ENCODE measurements at places on chromosomes 16 and 17.

DNA sequence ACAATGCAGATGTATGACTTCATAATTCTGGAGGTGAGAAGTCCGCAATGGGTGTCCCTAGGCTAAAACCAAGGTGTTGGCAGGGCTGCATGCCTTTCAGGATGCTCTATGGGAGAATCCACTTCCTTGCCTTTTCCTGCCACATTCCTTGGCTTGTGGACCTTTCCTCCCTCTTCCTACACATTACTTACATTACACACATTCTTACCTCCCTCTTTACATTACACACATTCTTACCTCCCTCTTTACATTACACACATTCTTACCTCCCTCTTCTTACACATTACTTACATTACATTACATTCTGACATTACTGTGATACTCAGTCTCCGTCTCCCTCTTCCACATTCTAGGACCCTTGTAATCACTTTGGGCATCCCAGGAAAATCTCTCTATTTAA is 14.2 kb upstream of the CDH5 start:
- no peak for DNase-seq

DNA sequence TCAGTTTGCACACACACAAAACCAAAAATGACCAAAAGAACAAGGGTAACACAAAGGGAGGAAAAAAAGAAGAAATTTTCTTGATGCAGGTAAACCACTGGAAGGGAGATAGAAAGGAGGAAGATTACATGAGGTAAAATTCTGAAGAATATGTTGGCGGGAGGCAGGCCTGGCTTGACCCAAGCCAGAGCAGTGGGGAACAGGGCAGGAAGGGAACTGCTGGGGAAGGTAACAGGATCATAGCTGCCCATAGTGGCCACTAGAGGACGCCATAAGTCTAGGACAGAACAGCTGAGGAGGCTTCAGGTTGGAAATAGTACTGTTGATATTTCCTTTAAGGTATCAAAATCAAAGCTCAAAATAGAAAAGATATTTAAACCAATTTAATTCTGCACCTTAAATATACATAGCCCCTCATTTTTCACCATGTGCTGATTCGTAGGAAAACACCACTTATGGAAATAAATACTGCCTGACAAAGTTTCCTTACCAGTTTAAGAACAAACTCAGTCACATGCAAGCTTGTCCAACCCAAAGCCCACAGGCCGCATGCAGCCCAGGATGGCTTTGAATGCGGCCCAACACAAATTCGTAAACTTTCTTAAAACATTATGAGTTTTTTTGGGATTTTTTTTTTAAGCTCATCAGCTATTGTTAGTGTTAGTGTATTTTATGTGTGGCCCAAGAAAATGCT is 15.5 kb downstream of the VPS35 start:
- DNase-seq = peak; percentile 6

- no peak for DNase-seq
These were observed 124.5 kb upstream of the CIBAR2 start for GRCh38 chr16:85236818-85237150.

- DNase-seq = no peak
These were observed 19.8 kb downstream of the MPG start for GRCh38 chr16:97822-98221.

DNA sequence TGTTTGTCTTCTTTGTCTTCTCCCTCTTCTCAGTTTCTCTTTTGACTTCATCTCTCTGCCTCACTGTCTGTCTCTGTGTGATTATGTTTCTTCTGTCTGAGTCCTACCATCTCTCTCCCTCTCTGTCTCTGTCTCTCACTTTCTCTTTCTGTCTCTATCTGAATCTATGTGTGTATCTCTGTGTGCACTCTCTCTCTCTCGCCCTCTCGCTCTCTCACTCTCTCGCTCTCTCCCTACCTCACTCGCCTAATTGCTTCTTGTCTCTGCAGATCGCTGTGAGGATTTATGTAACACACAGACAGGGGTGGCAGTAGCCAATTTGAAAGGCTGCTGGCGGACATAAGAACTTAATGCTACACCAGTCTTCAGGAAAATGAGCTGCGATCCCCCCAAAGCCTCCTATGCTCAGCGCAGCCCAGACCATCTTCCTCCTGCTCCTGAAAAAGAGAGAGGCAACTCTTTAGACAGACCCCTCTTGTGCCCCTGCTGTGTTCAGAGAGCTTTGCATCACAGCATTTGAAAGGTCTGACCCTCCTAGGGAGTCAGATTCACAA is 140.9 kb downstream of the CCT6B start:
- no peak for DNase-seq

DNA sequence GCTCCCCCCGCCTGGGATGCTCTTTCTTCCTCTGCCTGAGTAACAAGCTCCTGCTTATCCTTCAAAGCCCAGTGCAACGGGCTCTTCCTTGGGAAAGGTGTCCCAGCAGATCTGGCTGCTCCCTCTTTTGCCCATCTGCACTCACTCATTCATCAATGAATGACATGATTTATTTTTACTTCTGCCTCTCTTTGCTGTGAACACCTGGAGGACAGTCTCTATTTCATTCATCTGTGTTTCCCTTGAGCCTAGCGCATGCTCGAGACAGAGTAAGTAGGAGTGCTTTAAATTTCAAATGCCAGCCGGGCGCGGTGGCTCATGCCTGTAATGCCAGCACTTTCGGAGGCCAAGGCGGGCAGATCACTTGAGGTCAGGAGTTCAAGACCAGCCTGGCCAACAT is 22.0 kb upstream of the GINS2 start:
- DNase-seq = peak; percentile 28

GRCh38 chr17:7340179-7340578 is 3.9 kb downstream of the ACAP1 start:
- no peak for DNase-seq

GRCh38 chr16:10950393-10950792 is 6.0 kb downstream of the CLEC16A start:
- DNase-seq = no peak

GRCh38 chr16:4404247-4404966 is 12.0 kb downstream of the CORO7 start:
- DNase-seq = no peak
